ENCODE measurements at places on chromosomes 1 and 21. TPM values are rescaled to one million over a fixed set of nuclear protein-coding genes. Genes with fewer than 3 reads are reported as not detected.
A peak's percentile ranks its signal among the peaks of the same experiment; 100 is the strongest.

GRCh38 chr1:81111818-81112217 lies 688.9 kb upstream of the ADGRL2 start:
- no peaks in the 10 kb centered on the region for H3K4me1 ChIP-seq
- no peak overlapping the region for H3K4me3 ChIP-seq
- H3K36me3 ChIP-seq: no peaks in the 10 kb centered on the region
- H3K27ac ChIP-seq: no peak overlapping the region
- DNase-seq: no peak

- peak overlapping the region; percentile 91 for H3K4me3 ChIP-seq
- H3K27ac ChIP-seq: peak overlapping the region; percentile 93
- no peaks in the 10 kb centered on the region for H3K27me3 ChIP-seq
- peaks cover 5% of the 10 kb centered on the region for H3K36me3 ChIP-seq
Measured at GRCh38 chr1:234842726-234843641, 233.0 kb upstream of the IRF2BP2 start.

DNA sequence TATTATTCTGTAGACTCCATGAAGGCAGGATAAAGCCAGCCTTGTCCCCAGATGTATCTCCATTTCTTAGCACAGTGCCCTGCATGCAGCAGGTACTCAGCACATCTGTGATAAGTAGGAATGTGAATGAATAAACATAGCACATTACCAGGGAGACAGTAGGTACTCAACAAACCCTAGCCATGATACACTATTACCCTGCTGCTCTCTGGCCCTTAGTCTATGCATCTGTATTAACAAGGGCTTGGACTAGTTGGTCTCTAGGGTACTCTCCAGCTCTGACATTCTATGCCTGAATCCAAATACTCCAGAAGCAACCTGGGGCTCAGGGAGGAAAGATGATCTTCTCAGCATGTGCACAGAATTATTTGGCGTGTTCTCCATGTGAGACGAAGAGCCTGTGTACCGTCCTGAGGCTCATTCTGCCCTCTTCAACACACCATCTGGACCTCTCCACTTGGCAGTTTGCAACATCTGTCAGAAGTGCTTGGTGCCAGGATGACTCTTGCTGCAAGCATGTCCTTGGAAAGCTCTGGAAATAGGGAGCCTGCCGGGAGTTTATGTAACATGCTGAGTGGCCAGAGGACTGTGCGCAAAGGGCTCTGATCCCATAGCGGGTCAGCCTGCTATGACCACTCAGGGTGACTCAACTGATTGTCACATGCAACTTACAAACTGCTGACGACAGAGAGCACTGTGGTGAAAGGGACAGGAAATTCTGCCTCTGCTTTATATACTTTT lies 228.2 kb upstream of the USP24 start:
- H3K36me3 ChIP-seq: no peaks in the 10 kb centered on the region
- peaks cover 29% of the 10 kb centered on the region for H3K27me3 ChIP-seq
- peaks cover 28% of the 10 kb centered on the region for H3K4me1 ChIP-seq

DNA sequence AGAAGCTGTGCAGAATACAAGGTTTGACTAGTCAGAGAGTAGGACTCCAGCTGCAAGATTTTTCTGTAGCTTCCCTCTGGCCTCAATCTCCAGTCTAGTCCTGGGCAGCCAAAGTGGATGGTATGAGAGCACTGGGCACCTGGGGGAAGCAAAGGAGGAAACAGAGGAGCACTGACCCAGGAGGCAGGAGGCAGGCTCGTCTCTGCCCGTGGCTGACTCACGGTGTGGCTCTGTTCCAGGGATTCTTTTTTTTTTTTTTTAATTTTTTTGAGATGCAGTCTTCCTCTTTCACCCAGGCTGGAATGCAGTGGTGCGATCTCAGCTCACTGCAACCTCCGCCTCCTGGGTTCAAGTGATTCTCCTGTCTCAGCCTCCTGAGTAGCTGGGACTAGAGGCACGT lies 4.1 kb upstream of the NPPB start:
- H3K4me1 ChIP-seq: no peaks in the 10 kb centered on the region
- no peak for DNase-seq
- H3K36me3 ChIP-seq: no peaks in the 10 kb centered on the region
- no peak overlapping the region for H3K27ac ChIP-seq
- peaks cover 47% of the 10 kb centered on the region for H3K27me3 ChIP-seq
- no peak overlapping the region for H3K4me3 ChIP-seq

GRCh38 chr1:86868477-86868876 lies 45.4 kb downstream of the SELENOF start:
- no peak for DNase-seq
- H3K4me1 ChIP-seq: peaks cover 18% of the 10 kb centered on the region
- H3K36me3 ChIP-seq: no peaks in the 10 kb centered on the region

- peaks cover 22% of the 10 kb centered on the region for H3K4me1 ChIP-seq
- peaks cover 45% of the 10 kb centered on the region for H3K27me3 ChIP-seq
- no peak overlapping the region for H3K27ac ChIP-seq
- no peaks in the 10 kb centered on the region for H3K36me3 ChIP-seq
Measured at GRCh38 chr1:241717975-241718374, 65.9 kb downstream of the WDR64 start.

DNA sequence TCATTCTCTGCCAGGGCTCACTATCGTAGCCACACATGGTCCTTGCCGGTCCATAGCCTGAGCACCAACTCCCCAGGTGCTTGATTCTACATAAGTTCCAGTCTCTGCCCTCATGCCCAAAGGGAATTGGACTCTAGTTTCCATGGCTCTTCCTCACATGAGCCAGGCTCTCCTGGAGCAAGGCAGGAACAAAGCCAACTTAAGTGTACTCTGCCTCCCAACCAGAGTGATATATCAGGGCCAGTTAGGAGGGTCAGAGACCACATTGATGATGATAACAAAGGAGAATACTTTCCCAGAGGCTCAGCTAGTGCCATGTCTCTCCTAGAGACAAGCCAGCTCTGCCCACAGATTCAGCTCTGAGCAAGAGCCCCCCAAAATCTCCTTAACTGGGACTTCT lies 70.9 kb downstream of the ERI3 start:
- H3K36me3 ChIP-seq: peaks cover 3% of the 10 kb centered on the region
- no peak for DNase-seq
- no peaks in the 10 kb centered on the region for H3K27me3 ChIP-seq

DNA sequence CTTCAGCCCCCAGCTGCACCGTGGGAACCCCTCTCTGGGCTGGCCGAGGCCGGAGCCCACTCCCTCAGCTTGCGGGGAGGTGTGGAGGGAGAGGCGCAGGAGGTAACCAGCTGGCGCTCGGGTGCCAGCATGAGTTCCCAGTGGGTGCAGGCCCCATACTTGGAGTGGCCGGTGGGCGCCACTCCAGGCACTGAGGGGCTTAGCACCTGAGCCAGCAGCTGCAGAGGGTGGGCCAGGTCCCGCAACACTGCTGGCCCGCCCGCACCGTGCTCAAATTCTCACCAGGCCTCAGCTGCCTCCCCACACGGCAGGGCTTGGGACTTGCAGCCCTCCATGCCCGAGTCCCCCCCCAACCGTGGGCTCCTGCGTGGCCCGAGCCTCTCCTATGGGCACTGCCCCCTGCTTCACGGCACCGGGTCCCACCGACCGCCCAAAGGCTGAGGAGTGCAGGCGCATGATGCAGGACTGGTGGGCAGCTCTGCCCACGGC lies 47.2 kb downstream of the LRRC53 start:
- no peak for DNase-seq
- H3K4me1 ChIP-seq: no peaks in the 10 kb centered on the region
- H3K27ac ChIP-seq: no peak overlapping the region

DNA sequence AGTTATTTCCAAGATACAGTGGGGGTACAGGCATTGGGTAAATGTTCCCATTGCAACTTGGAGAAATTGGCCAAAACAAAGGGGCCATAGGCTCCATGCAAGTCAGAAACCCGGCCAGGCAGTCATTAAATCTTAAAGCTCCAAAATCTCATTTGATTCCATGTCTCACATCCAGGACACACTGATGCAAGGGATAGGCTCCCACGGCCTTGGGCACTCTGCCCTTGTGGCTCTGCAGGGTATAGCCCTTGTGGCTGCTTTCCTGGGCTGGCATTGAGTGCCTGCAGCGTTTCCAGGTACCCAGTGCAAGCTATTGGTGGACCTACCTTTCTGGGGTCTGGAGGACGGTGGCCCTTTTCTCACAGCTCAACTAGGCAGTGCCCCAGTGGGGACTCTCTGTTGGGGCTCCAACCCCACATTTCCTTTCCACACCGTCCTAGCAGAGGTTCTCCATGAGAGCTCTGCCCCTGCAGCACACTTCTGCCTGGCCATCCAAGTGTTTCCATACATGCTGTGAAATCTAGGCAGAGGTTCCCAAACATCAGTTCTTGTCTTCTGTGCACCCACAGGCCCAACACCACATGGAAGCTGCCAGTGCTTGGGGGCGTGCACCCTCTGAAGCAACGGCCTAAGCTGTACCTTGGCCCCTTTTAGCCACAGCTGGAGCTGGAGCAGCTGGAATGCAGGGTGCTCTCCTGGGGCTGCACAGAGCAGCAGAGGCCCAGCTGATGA lies 67.2 kb downstream of the HS2ST1 start:
- H3K4me1 ChIP-seq: peaks cover under 1% of the 10 kb centered on the region
- H3K27ac ChIP-seq: no peak overlapping the region
- no peak overlapping the region for H3K4me3 ChIP-seq
- H3K27me3 ChIP-seq: no peaks in the 10 kb centered on the region

DNA sequence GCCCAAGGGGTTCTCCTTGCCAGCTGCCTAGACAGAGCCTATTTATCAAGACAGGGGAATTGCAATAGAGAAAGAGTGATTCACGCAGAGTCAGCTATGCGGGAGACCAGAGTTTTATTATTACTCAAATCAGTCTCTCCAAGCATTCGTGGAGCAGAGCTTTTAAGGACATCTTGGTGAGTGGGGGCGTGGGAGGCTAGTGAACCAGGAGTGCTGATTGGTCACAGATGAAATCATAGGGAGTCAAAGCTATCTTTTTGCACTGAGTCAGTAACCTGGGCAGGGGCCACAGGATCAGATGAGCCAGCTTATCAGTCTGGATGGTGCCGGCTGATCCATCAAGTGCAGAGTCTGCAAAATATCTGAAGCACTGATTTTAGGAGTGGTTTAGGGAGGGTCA lies 64.8 kb upstream of the MRPS6 start:
- peaks cover 19% of the 10 kb centered on the region for H3K36me3 ChIP-seq
- peaks cover 22% of the 10 kb centered on the region for H3K4me1 ChIP-seq
- DNase-seq: peak; percentile 78
- H3K27ac ChIP-seq: peak overlapping the region; percentile 40
- H3K27me3 ChIP-seq: no peaks in the 10 kb centered on the region

GRCh38 chr1:88922214-88922613 lies 30.8 kb upstream of the GTF2B start:
- peaks cover 37% of the 10 kb centered on the region for H3K36me3 ChIP-seq
- H3K27ac ChIP-seq: no peak overlapping the region
- H3K4me1 ChIP-seq: peaks cover under 1% of the 10 kb centered on the region
- no peak for DNase-seq

DNA sequence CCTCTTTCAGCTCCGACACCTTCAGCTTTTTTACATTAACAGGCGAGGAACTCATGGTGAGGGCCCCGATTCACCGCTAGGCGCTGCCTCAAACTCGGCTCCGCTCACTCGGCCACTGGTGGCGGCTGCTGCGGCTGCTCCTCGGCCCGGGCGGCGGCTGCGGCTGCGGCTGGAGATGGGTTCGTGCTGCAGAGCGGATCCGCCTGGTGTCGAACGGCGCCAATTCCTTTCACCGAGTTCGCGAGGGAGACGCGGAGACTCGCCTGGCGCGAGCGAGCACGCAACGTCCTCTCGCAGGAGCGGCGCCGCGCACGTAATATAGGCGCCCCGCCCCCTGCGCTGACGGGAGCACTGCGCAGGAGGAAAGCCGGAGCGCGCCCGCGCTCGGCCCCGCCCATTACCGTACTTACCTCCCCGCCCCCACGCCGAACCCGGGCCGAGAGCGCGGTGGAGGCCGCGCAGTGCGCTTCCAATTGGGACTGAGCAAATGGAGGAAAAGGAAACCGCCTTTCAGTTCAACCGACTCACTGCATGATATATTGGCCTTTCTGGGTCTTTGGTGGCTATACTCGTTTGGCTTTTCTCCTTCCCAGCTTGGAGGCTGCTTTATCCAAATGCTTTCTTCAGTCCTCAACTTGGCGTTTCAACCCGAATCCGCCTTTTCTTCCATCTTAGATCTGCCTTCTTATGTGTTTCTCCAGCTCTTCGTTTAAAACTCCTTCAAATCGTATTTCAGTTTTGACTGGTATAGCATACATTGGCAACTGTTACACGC lies at the start of gene HNRNPU:
TSS of gene HNRNPU (minus strand) at position 291 of the 775 bp plus-strand sequence. CDS start at position 55, 236 bp downstream.
- H3K27me3 ChIP-seq: no peaks in the 10 kb centered on the region
- H3K36me3 ChIP-seq: peaks cover 39% of the 10 kb centered on the region
- peak within 1 kb of the TSS; percentile 98 for H3K4me3 ChIP-seq
- peaks cover 54% of the 10 kb centered on the region for H3K4me1 ChIP-seq
- H3K27ac ChIP-seq: peak within 1 kb of the TSS; percentile 97

DNA sequence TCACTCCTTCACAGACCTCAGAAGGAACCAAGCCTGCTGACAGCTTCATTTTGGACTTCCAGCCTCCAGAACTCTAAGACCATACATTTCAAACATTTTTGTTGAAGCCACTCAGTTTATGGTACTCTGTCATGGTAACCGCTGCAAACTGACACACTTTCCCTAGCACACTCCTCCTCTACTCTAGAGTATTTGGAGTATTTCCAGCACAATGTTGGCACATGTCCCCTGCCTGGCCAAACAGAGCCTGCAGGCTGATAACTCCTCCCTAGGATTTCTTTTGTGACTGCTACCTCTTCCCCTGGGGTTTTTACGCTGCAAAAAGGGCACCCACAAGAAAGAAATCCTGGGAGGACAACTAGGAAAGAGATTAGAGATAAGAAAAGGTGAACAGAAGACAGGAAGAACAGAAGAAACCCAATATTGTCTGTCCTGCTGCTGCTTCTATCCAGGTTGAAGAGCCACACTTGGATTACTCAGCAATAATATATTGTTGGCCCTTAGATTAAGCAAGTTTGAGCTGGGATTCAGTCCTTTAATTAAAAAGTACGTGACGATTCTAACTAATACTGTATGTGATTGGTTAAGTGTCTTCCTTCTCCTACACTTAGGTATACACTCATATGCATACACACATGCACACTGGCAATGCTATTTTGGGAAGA lies 844.1 kb downstream of the LTN1 start:
- DNase-seq: no peak
- H3K36me3 ChIP-seq: no peaks in the 10 kb centered on the region
- H3K27me3 ChIP-seq: no peaks in the 10 kb centered on the region
- H3K27ac ChIP-seq: no peak overlapping the region

- H3K4me3 ChIP-seq: no peak overlapping the region
- H3K27ac ChIP-seq: no peak overlapping the region
- no peaks in the 10 kb centered on the region for H3K27me3 ChIP-seq
- no peak for DNase-seq
- no peaks in the 10 kb centered on the region for H3K4me1 ChIP-seq
- H3K36me3 ChIP-seq: no peaks in the 10 kb centered on the region
Measured at GRCh38 chr1:191255354-191256054, 777.8 kb upstream of the BRINP3 start.

- no peaks in the 10 kb centered on the region for H3K36me3 ChIP-seq
- H3K4me3 ChIP-seq: no peak overlapping the region
- no peaks in the 10 kb centered on the region for H3K27me3 ChIP-seq
- no peak for DNase-seq
- H3K4me1 ChIP-seq: no peaks in the 10 kb centered on the region
- H3K27ac ChIP-seq: no peak overlapping the region
Measured at GRCh38 chr1:192795916-192796618, 12.8 kb upstream of the RGS2 start.

GRCh38 chr1:19327301-19327700 lies 15.2 kb downstream of the SLC66A1 start:
- no peak overlapping the region for H3K4me3 ChIP-seq
- no peak for DNase-seq
- H3K36me3 ChIP-seq: peaks cover 1% of the 10 kb centered on the region
- H3K27me3 ChIP-seq: no peaks in the 10 kb centered on the region
- H3K27ac ChIP-seq: peak overlapping the region; percentile 16
- H3K4me1 ChIP-seq: no peaks in the 10 kb centered on the region

The NTNG1 gene
- not detected for total RNA-seq

The HES2 gene
- total RNA-seq: 1.2 TPM

The NCAM2 gene
- not detected for total RNA-seq

The CNR2 gene
- 0.35 TPM for total RNA-seq

The FAM76A gene
- 12.4 TPM for total RNA-seq

The WDR64 gene
- 0.12 TPM for total RNA-seq

The GJA4 gene
- total RNA-seq: 0.44 TPM
